ENCODE measurements at places on chromosomes 12 and 14.

- DNase-seq, result no peak
Observed at GRCh38 chr12:103794309-103795213, 46.5 kb downstream of the NT5DC3 start.

- DNase-seq, result no peak
Observed at GRCh38 chr12:58678753-58679152, 241.6 kb downstream of the LRIG3 start.

- DNase-seq, result no peak
Observed at GRCh38 chr14:58740379-58740935, 102.7 kb downstream of the DACT1 start.

DNA sequence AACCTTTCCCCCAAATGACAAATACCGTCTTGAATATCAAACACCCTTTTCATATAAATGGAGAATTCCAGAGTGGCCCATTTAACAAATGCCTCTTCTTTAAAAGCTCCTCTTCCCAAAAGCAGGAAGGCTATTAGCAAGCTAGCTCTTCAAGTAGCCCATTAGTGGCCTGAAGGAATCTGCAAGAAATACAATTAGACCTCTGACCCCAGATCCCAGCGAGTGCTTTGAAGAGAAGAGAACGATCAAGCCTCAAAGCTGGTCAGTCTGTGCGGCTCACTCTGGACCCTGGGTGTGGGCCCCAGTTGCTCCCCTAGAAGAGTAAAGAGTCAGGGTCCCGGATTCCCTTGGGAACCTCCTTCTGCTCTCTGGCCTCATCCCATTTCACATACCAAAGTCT is 325.6 kb downstream of the NUAK1 start:
- DNase-seq, result peak; percentile 20

- no peak for DNase-seq
Observed at GRCh38 chr12:76623931-76624330, 64.4 kb upstream of the OSBPL8 start.

- no peak for DNase-seq
Observed at GRCh38 chr12:5188472-5188871, 144.8 kb downstream of the KCNA5 start.

DNA sequence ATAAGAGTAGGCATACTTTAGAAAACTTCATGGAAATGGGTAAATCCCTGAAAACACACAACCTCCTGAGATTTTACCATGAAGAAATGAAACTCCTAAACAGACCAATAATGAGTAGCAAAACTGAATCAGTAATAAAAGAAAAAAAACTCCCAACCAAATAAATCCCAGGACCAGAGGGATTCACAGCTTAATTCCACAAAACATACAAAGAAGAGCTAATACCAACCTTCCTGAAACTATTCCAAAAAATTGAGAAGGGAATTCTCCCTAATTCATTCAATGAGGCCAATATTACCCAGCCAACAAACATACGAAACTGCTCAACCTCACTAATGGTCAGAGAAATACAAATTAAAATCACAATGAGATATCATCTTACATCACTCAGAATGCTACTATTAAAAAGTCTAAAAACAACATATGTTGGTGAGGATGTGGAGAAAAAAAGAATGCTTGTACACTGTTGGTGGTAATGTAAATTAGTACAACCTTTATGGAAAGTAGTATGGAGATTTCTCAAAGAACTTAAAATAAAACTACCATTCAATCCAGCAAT is 97.3 kb upstream of the ST8SIA1 start:
- DNase-seq, result no peak

GRCh38 chr12:11524446-11524845 is 125.0 kb upstream of the ETV6 start:
- no peak for DNase-seq
